ENCODE measurements at places on chromosomes 12 and 14.

- no peak for DNase-seq
Measured at GRCh38 chr12:96402061-96402460, 1.8 kb upstream of the CDK17 start.

- no peak for DNase-seq
Measured at GRCh38 chr14:104286086-104286485, 147.7 kb downstream of the KIF26A start.

DNA sequence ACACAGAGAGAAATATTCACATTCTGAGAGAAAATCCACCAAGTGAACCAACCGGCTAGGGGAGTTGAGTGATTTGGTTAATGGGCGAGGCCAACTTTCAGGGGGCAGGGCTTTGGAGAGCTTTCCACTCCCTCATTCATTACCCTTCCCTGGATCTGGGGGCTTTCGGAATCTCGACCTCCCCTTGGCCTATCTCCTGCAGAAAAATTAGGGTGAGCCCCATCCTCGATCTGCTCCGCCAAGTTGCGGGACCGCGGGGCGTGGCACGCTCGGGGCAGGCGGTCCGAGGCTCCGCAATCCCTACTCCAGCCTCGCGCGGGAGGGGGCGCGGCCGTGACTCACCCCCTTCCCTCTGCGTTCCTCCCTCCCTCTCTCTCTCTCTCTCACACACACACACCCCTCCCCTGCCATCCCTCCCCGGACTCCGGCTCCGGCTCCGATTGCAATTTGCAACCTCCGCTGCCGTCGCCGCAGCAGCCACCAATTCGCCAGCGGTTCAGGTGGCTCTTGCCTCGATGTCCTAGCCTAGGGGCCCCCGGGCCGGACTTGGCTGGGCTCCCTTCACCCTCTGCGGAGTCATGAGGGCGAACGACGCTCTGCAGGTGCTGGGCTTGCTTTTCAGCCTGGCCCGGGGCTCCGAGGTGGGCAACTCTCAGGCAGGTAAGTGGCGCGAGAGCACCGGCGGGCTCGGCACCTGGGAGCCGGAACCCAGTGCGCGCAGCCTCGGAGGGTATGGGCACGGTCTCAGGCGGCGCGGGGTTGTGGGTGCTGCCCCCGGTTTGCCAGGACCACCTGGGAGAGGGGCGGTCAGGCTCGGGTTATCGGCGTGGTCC lies at the start of gene ERBB3:
TSS of gene ERBB3 (plus strand) at position 443 of the 833 bp plus-strand sequence. CDS start at position 579, 136 bp downstream.
- peak; percentile 60 for DNase-seq

DNA sequence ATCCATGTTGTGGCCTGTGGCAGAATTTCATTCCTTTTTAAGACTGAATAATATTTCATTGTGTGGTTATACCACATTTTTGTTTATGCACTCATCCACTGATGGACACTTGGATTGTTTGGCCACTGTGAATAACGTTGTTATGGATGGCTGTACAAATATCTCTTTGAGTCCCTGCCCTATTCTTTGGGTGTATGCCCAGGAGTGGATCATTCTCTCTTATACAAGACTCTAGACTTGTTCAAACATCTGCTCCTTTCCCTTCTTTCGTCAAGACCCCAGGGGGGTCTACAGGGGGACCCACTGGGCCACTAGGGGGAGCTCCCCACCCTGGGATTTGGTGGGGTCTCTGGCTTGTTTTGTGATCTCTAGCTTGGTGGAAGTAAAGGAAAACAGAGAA lies 77.4 kb downstream of the FBXL14 start:
- no peak for DNase-seq

DNA sequence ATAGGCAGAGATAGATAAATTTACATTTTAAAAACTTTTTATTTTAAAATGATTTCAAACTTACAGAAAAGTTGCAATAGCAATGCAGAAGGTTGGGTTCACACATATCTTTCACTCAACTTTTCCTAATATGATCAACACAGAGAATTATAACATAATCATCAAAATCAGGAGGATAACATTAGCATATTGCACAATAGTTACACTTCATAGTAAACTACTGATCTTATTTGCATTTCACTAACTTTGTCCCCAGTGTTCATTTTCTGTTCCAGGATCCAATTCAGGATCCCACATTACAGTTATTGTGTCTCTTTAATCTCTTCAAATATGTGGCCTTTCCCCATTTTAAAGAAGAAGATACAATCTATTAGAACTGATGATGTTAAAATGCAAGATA lies 115.4 kb upstream of the ETV6 start:
- DNase-seq: no peak

DNA sequence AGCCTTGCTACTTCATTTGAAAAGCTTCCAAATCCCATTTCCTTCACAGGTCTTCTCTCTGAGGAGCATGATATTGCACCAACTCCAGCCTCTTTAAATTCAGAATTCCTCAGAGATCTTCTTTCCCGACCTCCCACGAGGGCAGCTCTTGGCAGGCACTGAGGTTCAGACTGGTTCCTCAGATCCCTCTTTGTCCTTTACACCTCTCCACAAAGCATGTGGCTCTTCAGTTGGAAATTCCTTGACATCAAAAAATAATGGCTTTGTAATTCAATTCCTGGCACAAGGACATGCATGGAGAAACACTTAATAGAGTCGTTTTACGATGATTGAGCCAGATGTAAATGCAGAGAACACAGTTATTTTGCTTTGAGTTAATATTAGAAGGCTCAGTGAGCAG lies 63.2 kb upstream of the TMX1 start:
- DNase-seq: no peak

DNA sequence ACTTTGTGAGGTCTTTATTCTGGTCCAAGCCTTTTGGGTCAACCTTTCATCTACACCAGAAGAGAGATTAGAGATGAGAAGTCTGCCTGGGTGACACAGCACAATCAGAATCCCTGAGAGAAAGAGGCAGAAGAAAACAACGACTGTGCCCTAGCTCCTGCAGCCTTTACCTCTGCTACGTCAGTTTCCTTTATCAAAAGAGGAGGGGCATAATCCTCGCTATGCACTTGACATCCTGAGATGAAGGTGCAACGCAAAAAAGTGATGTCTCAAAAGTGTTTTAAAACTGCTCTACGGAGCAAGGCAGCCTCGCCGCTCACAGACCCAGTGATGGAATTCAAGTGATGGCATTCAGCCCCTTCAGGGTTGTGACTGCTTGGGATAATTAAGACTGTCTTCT lies 21.7 kb downstream of the ZDHHC22 start:
- DNase-seq: no peak

DNA sequence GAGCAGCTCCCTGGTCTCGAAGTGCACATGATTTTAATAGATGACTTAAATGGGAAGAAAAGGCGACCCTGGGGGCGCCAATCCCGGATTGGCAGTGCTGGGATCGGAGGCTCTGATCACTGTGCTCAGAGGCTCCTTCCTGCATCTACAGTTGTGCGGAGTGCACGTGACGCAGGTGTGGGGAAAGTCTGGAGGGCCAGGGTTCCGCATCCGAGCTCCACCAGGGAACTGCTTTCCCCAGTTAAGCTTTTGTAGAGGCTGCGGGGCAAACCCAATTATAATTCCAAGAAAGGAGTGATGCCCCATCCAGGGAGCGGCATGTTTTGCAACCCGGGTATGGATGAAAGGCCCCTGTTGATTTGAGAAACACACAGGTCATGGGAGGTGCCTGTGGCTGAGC lies 36.5 kb downstream of the ELK3 start:
- no peak for DNase-seq

GRCh38 chr12:88142610-88142991 lies 494 bp downstream of the TMTC3 start:
- DNase-seq: no peak

DNA sequence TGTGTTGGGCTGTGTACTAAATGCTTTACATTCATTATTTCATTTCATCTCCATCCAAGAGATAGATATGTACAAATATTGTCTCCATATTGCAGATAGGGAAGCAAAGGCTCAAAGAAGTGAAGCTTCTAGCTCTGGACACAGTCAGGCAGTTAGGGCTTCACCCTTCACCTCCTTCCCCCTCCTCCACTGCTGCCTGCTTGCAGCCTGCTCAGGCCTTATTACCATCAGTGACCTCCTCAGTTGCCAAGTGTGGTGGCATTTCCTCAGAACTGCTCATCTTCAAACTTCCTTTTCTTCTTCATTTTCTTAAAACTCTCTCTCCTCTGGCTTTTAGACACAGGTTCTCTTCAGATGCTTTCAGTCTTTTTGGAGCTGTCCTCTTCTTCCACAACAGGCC lies 4.7 kb upstream of the GPATCH2L start:
- DNase-seq: no peak

GRCh38 chr12:42097971-42098370 lies 46.7 kb downstream of the GXYLT1 start:
- DNase-seq: no peak

DNA sequence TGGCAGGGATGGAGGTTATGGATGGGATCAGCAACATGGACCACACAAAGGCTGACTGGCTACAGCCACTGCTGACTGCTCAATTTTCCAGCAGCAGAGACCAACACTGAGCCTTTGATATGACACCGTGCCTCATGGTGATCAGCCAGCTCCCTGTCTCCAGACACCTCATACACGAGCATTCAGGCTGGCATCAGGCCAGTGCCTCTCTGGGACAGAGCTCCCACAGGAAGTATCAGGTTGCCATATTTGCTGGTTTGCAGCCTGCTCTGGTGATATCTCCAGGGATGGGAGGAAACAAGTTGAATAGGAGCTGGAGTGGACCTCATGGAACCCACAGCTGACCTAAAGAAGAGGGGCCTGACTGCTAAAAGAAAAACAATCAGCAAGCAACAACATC lies 471.2 kb upstream of the ATXN7L3B start:
- no peak for DNase-seq

- no peak for DNase-seq
Measured at GRCh38 chr12:126083926-126084325, 1018.7 kb downstream of the AACS start.

GRCh38 chr12:113245695-113246477 lies 24.6 kb downstream of the TPCN1 start:
- no peak for DNase-seq

GRCh38 chr12:52956987-52957386 lies 8.1 kb downstream of the KRT18 start:
- DNase-seq: no peak

- DNase-seq: peak; percentile 16
Measured at GRCh38 chr14:56120091-56120691, 2.0 kb downstream of the PELI2 start.

GRCh38 chr12:114735011-114735410 lies 51.0 kb upstream of the TBX3 start:
- DNase-seq: no peak

- no peak for DNase-seq
Measured at GRCh38 chr14:61470961-61471293, 149.5 kb downstream of the PRKCH start.

DNA sequence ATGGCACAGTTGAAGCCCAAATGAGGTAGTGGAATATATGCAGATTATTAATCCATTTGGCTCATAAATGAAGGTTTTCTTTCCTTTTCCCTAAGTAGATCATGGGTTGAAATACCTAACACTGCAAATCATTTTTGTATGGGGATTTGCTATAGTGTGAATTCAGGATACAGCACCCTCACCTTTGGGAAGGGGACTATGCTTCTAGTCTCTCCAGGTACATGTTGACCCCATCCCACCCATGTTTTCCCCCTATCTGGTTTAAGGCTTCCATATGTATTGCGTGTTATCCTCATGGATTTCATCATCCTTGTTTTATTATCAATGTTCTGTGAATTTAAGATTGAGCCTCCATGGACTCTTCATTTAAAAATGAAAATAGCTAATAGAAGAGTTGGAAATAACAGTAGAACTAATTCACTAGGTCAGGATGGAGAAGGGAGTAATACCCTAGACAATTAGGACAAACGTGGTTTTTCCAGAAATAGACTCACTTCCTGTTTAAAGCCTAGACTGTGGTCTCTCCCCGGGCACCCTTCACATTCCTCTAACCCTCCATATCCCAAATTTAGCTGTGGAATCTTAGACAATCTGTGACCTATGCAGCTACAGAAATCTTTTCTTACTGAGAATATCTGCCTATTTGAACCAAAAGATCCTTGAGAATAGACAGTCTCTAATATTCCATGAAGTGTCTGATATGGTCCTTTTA lies 56.5 kb downstream of the DAD1 start:
- DNase-seq: no peak

DNA sequence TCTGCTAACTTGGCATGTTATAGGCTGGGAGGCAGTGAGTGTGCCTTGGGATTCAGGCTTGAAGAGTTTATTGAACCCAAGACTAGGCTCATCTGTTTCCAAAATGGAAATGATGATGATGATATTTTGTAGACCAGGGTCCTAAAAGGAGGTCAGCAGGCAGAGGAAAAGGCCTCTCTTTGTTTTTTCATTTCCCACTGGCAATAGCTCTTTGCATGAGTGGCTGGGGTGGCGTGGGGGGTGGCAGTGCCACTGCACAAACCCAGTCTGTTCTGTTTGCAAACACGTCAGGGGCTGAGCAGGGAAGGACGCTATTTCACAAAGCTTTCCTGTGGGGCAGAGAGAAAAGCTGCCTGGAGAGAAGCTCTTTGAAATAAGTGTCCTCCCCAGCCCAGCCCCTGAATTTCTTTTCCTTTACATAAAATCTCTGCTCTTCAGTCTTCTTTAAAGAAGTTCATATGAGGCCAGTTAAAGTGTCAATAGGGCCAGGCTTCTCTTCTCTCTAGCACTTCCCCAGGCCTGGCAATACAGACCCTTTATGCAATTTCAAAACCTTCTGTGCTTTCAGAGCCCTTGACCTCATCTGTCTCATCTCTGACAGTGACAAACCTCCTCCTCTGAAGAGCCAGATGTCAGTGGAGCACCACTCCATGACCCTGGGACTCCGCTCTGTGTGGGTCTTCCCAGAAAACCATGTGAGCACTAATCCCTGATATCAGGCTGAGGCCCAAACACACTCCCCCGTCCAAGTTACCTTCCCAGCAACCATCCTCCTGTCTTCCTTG lies 72.8 kb downstream of the ZNF664 start:
- DNase-seq: peak; percentile 53

- DNase-seq: no peak
Measured at GRCh38 chr14:80447392-80447791, 236.1 kb upstream of the DIO2 start.

GRCh38 chr14:78530078-78530477 lies 359.9 kb downstream of the NRXN3 start:
- no peak for DNase-seq

- DNase-seq: no peak
Measured at GRCh38 chr14:68518166-68518565, 274.7 kb downstream of the ZFP36L1 start.

- no peak for DNase-seq
Measured at GRCh38 chr12:59459966-59460660, 135.7 kb upstream of the SLC16A7 start.

DNA sequence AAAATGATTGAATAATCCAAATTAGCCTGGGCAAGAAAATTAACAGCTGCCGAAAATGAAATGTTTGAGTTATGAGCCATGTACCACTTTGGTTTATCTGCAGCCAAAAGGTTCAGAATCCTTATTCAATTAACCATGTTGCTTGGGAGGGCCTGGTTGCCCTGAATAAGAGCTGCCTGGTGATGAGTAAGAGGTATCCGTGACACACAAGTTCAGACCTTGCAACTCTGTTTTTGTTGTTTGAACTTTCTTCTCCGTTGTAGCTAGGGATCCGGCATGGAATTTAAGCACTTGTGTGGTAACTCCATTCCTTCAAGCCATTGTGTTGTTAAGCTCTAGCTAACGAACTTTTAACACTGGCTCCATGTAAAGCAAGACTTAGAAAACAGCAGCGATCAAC lies 35.7 kb downstream of the FOXA1 start:
- DNase-seq: no peak
